ENCODE measurements at places on chromosomes 12 and 14. TPM values are rescaled to one million over a fixed set of nuclear protein-coding genes. Genes with fewer than 3 reads are reported as not detected.

The PPFIA2 gene
- 0.07 TPM for total RNA-seq

The MMP17 gene
- 1.4 TPM for total RNA-seq

DNA sequence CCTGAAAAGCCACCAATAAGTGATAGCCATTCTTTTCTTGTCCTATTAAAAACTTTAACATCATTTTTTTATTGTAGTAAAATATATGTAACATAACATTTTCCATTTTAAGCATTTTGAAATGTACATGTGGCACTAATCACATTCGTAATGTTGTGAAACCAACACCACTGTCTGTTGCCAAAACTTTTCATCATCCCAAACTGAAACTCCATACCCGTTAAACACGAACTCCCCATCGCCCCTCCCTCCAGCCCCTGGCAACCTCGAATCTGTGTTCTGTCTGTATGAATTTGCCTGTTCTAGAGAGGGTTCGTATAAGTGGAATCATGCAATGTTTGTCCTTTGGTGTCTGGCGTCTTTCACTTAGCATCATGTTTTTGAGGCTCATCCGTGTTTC, 75.9 kb downstream of the CCDC92 start:
- no peak for DNase-seq

DNA sequence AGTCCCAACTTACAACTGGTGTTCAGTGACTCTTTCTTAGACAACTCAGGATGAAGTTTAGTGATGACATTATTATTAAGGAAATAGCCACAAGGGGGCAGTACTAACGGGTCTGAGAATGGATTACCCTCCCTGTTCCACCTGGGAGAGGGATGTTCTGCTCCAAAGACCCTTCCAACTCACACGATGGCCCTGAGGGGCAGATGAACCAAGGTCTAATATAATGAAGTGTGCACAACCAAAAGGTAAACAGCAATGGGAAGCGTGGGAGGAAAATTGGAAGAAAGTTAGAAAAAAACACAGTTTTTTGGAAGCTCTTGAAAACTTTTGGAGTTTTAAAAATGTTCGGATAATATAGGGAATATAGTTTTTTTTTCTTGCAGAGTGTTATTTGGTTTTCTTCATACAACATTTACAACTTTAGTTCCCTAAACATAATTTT, 24.0 kb downstream of the FGF6 start:
- peak; percentile 35 for DNase-seq

- no peak for DNase-seq
Measured at GRCh38 chr14:89429199-89430181, 12.5 kb upstream of the FOXN3 start.

- no peak for DNase-seq
Measured at GRCh38 chr14:65704437-65704836, 291.9 kb downstream of the FUT8 start.

DNA sequence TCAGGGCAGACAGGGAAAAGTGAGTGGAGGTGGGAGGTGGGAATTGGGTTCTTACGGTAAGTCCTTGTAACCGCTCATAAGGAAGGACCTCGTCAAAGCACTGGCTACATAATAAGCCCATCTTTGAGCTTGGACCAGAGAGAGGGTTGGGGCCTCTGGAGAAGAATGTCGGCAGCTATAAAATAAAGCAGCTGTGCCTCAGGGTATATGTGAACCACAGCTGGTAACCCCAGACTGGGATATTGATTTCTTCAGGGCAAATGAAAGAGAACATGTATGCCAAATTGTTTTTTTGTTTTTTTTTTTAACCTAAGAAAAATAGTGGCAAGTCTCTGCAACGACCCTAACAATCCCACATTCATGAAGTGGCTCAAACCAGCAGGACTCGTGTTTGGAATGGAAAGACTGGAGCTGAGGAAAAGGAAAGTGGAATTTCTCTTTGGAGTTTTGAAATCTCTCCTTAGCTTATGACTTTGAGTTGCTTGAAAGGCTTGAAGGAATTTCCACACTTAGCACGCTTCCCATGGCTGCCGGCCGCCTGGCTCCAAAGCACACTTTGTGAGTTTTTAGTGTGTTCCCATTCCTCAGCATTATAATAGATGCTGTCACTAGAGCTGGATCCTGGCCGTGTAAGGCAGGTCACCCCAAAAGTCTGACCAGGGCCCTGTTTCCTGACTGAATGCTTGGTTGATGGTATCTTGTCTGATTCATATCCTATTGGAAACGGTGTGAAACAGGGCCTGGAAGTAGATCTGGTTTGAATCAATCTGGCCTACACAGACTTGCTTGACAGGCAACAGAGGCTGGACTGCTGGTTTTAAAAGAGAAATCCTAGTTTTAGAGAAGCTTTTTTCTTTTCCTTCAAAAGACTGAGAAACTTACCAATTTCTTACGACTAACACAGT, 244.7 kb downstream of the MSRB3 start:
- DNase-seq = no peak

DNA sequence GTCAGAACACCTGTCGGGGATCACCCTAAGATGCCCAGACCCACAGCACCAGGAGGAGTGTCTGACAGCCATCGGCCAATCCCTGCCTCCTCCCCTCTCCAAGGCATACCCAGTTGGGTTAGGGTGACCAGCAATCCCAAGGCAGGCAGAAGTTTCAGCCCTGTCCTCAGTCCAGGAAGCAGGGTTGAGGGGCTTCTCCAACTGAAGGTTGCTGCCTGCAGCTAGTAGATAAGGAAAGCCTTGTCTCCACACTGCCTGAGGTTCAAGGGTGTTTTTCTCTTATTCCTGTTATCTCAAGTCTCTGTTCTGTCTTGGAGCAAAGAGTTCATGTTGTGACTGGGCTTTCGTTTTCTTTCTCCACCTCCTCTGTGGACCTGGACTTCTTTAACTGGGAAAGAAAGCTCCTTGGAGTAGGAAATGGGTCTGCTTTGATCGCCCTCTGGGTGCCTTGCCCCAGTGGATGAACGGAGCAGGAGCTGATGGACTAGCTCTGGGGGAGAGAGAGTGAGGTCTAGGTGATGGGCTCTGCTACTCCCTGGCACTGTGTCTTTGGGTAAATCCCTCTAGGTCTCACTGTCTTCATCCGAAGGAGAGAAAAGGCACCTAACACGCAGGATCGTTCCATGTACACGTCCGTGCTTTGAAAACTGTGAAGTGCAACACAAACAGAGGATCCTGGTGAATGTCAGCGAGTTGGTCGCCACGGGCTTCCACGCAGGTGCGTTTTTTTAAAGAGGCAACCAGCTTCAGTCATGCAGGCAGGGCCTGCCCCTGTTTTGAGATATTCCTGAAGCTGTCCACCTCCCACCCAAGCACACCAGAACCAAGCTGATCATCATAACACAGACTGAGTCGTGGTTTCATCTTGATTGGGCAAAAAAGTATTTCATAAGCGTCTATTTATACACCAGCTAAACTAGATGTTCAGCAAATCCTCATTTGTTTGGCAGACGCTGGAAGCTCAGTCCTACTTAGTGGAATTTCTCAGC, 52.5 kb upstream of the FOXN3 start:
- no peak for DNase-seq

Measured in Calu3 (cell line).